ENCODE measurements at places on chromosomes 4 and X.

DNA sequence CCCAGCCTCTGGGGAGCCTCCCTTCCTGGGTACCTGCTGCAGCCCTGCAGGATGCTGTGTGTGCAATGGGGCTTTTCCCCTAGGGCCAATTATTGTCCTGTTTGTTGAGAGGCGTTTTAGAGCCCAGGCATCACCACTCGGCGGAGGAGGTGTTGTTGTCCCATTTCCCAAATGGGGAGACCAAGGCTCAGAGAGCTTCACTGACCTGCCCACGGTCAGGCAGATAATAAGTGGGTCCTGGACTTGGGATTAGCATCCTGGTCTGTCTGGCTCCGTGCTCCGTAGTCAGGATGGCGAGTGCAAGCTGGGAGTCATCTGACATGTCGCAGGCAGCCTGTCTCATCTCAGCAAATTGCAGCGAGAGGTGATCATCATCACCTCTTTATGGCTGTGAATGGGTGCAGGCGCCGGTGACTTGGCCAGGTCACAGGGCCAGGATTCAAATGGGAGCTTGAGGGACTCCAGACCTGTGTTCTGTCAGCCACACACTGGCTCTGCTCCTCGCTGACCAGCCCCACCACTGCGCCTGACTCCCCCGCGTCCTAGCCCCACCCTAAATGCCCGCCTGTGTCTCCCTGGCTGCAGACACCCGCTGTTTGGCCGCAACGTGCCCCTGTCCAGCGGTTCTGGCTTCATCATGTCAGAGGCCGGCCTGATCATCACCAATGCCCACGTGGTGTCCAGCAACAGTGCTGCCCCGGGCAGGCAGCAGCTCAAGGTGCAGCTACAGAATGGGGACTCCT is 16.6 kb downstream of the HTRA3 start:
- no peak for DNase-seq

GRCh38 chr4:11497212-11497806 is 68.6 kb upstream of the HS3ST1 start:
- DNase-seq: no peak

DNA sequence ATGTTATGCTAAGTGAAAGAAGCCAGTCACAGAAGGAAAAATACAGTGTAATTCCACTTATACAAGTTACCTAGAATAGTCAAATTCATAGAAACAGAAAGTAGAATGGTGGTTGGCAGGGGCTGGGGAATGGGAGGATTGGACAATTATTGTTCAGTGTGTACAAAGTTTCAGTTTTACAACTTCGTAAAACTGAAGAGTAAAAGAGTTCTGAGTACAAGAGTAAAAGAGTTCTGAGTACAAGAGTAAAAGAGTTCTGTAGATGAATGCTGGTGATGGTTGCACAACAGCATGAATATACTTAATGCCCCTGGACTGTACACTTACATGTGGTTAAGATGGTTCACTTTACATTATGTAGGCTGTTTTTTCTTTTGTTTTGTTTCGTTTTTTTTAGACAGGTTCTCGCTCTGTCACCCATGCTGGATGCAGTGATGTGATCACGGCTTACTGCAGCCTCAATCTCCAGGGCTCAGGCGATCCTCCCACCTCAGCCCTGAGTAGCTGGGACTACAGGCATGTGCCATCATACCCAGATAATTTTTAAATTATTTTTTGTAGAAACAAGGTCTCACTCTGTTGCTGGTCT is 230.9 kb downstream of the SOWAHB start:
- DNase-seq: no peak

- DNase-seq: no peak
Observed at GRCh38 chr4:30258949-30259348, 461.2 kb upstream of the PCDH7 start.

- peak; percentile 19 for DNase-seq
Observed at GRCh38 chr4:164731827-164732474, 22.0 kb upstream of the SMIM31 start.

- no peak for DNase-seq
Observed at GRCh38 chrX:74510401-74510800, 89.1 kb downstream of the SLC16A2 start.

DNA sequence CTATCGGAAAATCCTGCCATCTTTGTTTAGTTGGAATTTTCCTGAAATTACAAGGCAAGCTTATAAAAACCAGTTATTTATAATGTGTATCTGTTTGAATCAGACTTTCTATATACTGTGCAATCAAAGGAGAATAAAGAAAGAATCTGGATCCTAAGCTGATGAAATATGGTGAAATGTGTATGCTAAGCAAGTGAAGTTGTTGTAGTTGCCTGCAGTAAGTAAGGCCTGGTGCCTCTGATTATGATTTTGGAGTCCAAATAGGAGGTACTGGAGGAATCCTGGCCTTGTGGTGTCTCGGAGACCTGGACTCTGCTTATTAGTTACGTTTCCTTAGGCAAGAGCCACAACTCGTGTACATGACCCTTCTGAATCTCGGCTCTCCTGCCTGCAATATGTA is 13.1 kb upstream of the FREM3 start:
- DNase-seq: no peak

DNA sequence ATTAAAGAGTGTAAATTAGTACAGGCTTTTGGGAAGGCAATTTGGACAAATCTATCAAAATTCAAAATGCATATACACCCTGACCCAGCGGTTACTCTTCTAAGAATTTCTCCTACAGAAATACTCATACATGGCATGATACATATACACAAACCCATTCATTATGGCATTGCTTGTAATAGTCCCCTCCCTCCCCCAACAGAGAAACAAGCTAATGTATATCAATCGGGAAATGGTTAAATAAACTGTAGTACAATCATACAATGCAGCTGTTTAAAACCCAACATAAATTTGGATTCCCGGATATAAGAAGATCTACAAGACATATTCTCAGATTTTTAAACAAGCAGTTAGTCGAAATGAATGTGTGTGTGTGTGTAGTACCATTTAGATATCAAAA is 808 bp downstream of the HUWE1 start:
- DNase-seq: no peak

DNA sequence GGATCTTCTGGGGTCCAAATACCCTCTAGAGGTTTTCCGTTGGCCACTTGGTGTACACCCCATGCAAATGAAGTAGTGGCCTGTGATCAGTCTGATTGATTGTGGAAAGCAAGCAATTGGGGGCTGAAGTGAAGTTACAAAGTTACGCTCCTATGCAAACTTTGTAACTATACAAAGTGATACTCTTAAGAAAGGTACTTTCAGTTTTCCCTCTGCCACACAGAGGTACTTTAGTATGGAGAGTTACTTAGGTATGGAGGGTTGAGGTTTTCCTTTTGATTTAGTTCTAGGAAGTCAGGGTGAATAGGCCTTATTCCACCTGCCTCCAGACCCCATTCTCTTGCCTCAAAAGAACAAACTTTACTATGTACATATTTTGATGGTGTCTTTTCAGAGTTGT is 28.7 kb downstream of the STAG2 start:
- DNase-seq: no peak

DNA sequence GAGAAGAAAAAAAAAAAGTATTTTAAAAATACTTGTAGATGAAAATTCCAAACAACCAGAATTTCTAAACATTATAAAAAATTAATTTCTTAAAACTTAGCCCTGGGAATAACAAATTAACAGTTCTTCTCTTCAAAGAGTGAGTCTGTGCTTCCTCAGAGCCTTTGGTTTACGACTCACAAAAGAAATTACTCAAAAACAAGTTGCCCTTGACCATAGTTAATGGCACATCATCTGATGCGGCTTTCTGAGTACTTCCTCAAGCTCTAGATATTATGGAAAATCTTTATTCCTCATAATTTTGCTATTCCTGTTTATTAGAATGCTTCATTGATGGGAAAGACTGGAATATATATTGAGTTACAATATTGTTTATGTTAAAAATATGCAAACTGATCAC is 23.7 kb downstream of the TAPT1 start:
- DNase-seq: no peak

DNA sequence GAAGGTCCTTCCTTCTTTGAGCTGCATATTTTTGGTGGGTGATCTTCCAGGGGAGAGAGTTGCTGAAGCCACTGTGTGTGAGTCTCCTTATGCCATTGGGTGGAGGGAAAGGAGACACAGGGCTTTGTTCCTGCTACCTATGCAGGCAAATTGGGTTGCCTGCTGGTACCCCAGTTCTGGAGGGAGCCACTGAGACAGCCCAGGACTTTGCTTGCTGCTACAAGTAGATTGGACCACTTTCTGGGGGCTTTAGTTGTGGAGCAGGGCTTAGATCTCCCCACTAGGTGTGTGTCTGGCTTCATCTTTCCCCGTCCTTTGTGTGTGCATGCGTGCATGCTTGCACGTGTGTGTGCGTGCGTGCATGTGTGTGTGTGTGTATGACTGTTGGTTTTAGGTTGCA is 10.0 kb downstream of the CITED1 start:
- DNase-seq: no peak

- no peak for DNase-seq
Observed at GRCh38 chr4:155506745-155507144, 130.0 kb upstream of the MAP9 start.

DNA sequence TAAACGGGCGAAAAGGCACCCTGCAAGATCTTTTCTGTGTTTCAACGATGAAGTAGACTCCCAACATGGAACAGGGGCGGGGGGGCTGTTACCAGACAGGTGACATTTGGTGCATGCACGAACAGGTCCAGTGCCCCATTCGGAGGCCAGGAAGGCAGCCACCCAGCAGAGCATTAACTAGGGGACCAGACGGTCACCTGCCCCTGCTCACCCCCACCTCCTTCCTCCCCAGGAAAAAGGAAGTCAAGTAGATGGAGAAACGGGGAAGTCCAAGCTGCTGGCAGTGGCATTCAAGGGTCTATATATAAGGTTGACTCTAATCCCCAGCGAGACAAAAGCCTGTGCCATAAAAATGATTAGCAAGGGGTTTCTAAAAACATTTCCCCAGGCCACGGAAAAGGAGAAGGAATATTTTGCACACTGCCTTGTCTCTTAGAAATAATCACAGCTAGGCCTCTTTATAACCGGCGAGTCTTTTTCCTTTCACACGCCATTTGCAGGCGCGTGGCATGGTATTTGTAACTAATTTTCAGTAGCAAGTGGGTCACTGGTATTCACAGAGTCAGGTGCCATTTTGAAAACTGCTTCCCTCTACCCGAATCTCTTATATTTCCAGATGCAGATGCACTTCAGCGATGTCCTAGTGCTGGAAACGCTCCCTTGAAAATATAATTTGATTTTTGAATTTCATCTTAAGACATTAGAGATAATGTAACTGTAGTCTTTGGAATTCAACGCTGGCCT is 1.2 kb upstream of the TMSB4X start:
- DNase-seq: peak; percentile 86

GRCh38 chrX:24799078-24799477 is 105.4 kb downstream of the POLA1 start:
- DNase-seq: no peak

DNA sequence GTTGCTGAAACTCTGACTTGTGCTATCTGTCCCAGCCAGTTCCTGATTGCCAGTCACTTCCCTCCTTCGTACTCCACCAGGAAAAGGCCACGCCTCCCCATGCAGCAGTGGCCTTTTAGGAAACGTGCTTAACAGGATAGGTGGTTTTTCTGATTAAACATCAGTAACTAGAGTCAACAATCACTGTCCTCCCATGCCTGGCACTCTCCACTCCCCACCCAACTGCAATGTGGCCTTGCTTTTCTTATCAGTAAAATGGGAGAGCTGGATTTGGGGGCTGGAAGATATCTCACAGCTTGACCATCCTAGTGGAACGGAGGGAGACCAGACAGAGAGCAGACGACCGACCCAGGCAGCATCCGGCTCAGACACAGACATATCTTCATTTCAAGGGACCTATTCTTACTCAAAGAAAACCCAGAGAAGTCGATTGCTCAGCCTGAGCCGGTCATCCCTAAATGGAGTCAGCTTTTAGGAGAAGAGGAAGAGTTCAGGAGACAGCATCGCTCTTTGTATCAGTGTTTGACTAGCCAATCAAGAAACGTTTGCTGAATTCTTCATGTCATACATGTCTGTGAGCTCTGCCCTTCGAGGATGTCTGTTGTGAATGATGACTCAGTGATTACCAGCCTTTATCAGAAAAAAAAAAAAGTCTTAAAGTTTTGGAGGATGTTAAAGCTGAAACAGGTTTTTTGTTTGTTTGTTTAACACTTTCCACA is 12.7 kb upstream of the UBA6 start:
- no peak for DNase-seq

DNA sequence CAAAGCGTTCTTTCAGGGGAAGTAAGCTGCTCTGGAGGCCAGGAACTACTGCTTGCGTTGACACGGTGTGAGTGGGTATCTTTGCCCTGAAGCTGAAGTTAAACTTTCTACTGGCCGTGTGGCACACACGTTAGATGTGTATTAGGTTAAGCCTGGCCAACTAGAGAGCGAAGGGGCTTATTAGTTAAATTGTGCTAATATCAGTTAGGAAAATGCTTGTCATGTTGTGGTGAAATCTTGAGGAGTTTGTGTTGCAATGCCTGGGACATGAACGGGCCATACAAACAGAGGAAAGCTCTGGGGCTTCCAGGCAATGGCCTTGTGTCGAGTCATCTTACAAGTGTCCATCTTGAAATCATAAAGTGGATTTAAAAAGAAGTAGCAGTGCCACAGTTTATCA is 62.6 kb downstream of the NSUN7 start:
- DNase-seq: no peak

- no peak for DNase-seq
Observed at GRCh38 chr4:36308150-36308549, 26.7 kb downstream of the DTHD1 start.

GRCh38 chr4:44256414-44256813 is 192.2 kb downstream of the KCTD8 start:
- DNase-seq: no peak

GRCh38 chrX:7024850-7025249 is 122.7 kb upstream of the STS start:
- no peak for DNase-seq

- no peak for DNase-seq
Observed at GRCh38 chr4:127622921-127623796, 9.6 kb upstream of the INTU start.

DNA sequence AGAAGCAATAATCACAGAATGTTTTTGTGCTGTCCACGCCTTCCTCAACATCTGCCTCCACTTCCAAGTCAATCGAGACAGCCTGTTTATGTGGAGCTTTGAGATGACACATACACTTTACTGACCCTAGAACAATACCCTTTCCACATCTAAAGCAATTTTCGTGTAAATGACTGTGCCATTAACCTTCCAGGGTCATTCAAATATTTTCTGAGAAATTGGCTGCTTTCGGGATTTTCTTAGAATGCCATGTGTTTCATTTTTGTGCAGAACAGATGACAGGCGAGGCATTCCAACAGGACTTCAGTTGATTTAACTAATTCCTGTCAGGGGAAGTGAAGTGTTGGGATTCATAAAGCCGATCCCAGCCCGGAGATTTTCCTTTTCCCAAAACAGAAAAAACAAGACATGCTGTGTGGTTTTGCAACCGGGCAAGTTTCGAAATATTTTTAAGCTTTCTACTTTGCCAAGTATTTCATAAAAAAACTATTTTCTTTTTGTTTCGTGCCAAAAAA is 73.9 kb downstream of the SORBS2 start:
- DNase-seq: no peak

GRCh38 chrX:24398766-24399165 is 38.3 kb downstream of the SUPT20HL1 start:
- DNase-seq: no peak

DNA sequence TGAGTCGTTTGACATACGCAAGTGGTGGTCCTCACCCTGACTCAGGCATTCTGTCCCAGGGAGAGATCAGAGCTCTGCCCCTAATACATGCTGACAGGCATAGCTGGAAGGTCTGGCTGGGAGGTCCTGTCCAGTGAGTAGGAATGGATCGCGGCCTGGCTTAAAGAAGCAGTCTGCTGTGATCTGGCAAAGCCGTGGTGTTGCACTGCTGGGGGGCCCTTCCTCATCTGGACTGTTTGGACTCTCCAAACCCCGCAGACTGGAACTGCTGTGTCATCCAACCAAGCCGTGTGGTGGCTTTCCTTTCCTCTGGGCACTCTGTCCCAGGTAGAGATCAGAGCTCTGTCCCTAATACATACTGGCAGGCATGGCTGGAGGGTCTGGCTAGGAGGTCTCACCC is 64.3 kb upstream of the MAGEB16 start:
- DNase-seq: no peak

All from Peyer's patch (tissue), 4 donors.